ENCODE measurements at places on chromosomes 16 and 17.

- DNase-seq: no peak
Observed at GRCh38 chr16:9340526-9341256, 249.2 kb downstream of the HAPSTR1 start.

DNA sequence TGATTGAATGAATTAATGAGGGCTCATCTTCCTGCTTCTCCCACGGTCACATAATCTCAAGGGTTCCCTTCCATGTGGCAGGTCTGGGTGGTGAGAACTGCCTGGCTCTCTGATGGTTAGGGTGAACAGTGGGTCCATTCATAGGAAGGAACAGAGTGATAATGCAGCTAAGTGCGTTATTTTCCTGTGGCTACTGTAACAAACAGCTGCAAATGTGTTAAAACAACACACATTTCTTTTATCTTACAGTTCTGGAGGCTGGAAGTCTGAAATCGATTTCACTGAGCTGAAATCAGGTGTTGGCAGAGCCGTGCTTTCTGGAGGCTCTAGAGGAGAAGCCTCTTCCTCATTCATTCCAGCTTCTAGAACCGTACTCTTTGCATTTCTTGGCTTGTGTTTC lies 95.3 kb downstream of the BMERB1 start:
- no peak for DNase-seq

GRCh38 chr16:66254106-66254505 lies 112.4 kb upstream of the CDH5 start:
- no peak for DNase-seq

DNA sequence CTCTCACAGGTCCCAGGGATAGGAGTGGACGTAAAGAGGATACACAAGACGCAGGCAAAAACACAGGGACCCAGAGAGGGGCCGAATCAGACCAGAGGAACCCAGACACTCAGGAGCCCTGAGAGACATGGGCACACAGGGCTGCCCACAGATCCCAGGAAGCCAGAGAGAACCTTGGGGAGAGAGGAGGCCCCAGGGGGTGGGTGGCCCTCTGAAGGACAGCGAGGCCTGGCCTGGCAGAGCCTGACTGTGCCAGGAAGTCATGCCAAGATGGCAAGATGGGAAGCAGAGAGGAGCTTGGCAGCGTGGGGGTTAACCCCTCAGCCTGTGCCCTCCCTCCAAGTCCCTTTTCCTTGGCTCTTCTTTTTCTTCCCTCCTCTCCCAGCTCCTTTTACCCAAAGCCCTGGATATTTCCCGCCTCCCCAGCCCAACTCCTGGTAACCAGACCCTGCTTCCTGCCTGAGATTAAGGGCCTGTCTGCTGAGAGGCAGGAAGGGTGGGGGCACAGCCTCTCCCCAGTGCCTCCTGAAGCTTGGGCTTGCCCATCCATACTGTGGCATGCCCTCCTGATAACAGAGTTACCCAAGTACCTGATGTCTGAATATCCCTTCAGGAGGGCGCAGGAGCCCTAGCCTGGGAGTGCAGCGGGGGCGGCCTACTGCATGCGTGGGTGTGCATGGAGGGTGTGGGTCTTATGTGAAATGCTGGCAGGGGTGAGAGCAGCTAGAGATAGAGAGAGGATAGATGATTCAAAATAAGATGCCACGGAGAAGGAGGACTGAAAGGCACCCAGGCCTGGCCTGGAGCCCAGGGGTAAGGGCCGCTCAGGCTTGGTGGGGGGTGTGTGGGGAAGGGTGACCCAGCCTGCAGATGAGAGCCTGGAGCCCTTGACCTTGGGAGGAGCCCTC lies 6.0 kb upstream of the TBX21 start:
- DNase-seq: no peak

GRCh38 chr16:14354561-14355351 lies 275.3 kb downstream of the PARN start:
- no peak for DNase-seq

DNA sequence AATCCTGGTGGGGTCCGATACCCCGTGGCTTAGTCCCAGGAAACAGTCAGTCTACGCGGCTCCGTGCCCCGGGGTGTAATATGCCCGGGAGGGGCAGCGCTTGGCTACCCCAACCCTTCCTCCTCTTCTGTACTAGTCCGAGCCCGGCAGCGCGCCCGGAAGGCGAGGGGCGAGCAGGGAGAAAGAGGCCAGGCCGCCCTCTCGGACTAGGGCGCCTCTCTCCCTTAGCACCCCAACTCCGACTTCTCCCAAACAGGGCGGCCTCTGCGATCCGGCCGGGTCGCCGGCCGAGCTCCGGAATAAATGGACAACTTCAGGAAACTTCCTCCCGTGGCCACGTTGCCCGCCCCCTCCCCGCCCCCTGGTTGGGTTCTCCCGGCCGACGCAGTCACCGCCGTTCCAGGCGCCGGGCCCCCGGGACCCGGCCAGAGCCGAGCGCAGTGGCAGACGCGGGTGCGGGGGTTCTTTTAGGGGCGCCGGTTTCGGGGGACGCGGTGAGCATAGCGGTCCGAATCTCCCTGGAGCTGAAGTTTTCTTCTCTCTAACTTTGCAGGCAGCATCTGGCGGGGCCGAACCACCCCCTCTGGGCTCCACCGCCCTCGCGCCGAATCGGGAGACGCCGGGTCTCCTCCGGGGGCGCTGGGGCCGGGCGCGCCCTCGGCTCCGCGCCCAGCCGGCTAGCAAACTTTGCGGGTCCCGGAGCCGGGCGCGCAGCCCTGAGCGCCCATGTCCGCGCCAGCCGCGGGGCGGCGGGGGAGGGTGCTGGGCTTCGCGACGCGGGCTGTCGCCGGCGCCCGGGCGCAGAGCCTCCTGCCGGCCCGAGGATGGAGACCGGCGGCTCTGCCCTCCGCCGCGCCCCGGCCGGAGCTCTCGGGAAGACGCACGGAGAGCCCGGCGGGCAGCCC lies at the start of gene SDK2:
Gene SDK2, minus strand, starts transcription at position 301 of the 905 bp plus-strand sequence. CDS start 357 bp downstream, outside the sequence.
- no peak for DNase-seq

- DNase-seq: no peak
Observed at GRCh38 chr17:65259696-65260485, 122.7 kb downstream of the RGS9 start.

DNA sequence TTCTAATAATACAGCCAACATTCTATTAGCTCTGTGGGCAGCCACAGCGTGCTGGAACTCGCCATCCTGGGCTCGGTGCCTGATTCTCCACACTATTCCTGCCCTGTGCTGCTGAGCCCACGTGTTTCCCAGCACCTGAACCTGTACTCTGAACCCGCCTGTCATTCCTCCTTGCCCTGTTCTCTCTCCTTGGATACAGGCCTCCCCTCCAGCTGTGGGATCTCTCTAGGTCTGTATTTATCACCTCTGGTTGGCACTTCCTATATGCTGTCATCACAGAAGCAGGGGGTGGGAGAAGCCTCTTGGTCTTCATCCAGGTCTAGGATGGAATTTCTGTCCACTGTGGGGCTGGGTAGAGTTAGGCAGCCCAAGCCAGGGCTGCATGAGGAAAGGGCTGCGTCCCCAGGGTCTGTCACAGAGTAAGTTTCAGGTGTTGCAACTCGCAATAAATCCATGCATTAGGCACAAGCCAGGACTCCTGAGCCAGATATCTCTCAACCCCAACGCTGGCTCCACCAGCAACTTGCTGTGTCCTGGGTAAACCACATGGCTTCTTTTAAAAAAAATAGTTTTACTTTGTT lies 56.0 kb downstream of the ABAT start:
- DNase-seq: no peak

DNA sequence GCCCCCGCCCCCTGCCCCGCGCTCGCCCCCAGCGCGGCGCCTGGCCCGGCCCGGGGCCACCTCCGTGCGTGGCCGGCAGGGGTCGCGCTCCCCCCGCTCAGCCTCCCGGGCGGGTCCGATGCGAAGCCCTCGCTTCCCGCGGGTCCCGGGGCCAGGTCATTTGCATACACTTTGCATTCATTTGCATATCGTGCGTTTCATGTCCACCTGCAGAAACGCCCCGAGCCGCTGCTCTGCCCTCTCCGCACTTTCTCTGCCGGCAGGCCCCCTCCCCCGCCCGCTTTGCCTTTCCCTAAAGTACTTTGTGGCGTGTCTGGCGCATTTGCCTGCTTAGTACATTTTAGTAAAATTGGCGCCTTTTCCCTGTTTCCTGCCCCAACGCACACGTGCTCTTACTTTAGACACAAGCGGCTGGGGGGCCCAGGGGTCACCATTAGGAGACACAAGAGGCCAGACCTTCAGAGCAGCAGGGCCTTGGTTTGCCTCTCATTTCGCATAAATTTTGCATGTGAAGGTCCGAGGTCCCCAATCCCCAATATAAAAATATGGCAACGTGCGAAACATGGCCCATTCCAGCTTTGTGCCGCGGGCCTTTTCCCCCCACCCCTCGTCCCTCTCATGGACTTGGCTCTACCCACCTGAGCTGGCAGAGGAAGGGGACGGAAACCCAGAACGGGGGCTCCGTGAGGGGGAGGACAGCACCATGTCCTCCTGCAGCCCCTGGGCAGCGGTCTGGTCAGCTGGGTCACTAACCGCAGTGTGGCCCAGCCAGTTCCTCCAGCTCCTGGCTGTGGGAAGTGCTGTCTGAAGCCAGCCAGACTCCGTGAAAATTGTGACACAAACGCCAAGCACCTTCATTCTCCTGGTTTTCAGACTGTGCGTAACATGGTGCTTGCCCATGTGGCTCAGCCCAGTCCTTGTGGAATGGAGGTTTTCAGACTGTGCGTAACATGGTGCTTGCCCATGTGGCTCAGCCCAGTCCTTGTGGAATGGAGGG lies 34.8 kb downstream of the CBFA2T3 start:
- DNase-seq: no peak

GRCh38 chr17:46869975-46870803 lies 18.8 kb downstream of the WNT9B start:
- DNase-seq: no peak

- no peak for DNase-seq
Observed at GRCh38 chr16:8655184-8655717, 19.2 kb upstream of the ABAT start.

GRCh38 chr17:33284022-33284421 lies 9.1 kb downstream of the ASIC2 start:
- DNase-seq: no peak

DNA sequence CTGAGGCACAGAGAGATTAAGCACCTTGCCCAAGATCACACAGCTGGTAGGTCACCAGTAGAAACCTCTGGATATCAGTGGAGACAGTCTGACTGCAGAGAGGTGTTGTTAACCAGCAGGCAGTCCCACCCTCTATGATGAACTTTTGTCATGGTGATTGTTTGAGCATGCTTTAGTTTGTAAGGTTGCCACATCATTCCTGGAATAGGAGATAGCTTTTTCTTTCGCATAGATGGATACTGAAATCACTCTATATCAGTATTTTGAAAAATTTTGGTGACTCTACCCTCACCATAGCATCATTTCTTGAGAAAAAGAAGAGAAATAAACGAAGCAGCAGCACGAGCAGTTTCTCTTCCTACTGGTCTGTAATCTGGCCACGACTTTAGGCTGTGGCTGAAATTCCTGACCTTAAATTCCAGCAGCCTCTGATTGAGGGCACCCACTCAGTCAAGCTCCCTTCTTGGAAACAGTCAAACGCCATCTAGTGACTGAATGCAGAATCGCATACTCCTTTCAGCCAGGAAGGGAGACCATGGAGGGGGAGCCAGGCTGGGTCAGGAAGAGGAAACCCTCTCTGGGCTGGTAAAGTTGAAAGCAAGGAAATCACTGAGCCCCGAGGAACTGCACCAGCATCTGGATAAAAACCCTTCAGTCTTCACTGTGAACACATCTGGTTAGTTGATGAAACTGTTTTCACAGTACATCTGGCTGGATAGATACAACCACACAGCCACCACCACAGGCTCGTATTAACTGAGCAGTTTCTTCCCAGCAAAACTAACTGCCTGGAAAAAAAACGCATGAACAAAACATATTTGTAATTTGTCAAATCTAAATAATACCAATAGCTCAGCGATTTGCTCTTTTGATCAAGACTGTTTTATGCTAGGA lies 108.5 kb upstream of the XYLT1 start:
- DNase-seq: peak; percentile 46

DNA sequence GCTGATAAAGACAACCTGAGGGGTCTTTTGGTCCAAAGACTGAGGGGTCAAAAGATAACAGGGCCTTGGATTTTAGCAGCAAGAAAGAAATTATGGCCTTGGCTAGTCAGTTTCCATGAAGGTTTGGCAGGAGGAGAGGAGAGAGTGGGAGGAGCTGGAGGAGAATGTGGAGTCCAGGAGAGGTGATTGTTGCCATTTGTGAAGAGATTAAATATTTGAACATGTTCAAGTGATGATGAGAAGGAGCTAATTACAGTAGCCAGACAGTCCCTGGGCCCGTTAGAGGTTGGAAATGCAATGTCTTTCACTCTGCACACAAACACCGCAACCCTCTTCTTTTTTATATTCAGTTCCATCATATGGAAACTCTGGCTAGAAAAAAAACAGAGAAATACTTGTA lies 68.6 kb downstream of the TNRC6C start:
- no peak for DNase-seq

GRCh38 chr16:72836985-72837384 lies 210.9 kb downstream of the ZFHX3 start:
- DNase-seq: no peak

- no peak for DNase-seq
Observed at GRCh38 chr16:67661101-67661761, 471 bp downstream of the PARD6A start.

- DNase-seq: peak; percentile 21
Observed at GRCh38 chr16:52825892-52826291, 226.8 kb downstream of the CHD9NB start.

GRCh38 chr16:29729116-29729521 lies 16.7 kb downstream of the C16orf54 start:
- peak; percentile 26 for DNase-seq

GRCh38 chr17:48499735-48500434 lies 30.9 kb downstream of the HOXB1 start:
- DNase-seq: no peak

GRCh38 chr16:61590577-61590976 lies 445.7 kb downstream of the CDH8 start:
- no peak for DNase-seq

DNA sequence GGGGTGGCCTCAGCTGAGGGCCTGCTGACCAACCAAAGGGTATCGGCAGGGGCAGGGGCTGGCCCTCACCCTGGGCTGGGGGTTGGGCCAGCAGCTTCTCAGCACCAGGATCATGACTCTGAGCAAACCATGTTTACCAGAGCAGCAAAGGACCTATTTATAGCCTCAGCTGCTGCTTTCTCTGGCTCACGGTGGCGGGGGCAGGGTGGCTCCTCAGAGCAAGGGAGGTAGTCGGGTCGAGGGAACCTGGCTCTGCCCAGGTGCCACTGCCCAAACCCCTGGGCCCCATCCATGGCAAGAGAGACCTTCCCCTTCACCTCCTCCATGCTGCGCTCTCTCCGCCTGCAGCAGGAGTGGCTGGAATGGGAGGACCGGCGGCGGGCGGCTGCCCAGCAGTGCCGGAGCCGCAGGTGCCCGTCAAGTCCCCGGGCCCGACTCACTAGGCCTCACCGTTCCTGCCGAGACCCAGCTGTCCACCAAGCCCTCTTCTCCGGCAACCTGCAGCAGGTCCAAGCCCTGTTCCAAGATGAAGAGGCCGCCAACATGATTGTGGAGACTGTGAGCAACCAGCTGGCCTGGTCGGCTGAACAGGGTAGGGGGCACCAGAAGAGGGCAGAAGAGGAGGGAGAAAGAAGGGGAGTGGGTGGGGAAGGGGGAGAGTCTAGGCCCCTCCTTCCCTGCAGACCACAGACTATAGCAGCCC lies at the start of gene ASB16:
Gene ASB16, plus strand, starts transcription at position 206 of the 703 bp plus-strand sequence. Its CDS starts 86 bp downstream, at position 292.
- no peak for DNase-seq

GRCh38 chr16:82943371-82943770 lies 316.6 kb downstream of the CDH13 start:
- DNase-seq: no peak

- DNase-seq: no peak
Observed at GRCh38 chr17:65163990-65164495, 26.9 kb downstream of the RGS9 start.
